ENCODE measurements at places on chromosomes 4 and X.

DNA sequence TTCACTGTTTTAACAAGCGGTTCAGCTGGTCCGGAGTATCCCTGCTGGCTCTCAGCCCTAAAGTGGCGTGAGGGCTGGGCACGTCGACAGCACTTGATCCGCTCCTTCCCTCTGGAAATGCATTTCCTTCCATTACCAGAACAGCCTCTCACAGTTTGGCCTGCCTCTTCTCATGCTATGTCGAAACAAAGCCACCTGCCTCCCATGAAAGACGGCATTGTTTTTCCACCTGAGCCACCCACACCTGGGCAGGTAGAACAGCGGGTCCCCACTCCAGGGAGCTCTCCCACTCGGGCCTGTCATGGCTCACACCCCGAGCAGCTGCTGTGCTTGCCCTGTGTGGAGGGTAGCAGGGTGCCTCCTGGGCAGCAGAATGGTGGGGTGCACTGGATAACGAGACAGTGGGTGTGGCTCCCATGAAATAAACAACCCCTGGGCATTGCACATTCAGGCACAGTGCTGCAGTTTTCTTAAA, 86.2 kb downstream of the FHDC1 start:
- DNase-seq: no peak

DNA sequence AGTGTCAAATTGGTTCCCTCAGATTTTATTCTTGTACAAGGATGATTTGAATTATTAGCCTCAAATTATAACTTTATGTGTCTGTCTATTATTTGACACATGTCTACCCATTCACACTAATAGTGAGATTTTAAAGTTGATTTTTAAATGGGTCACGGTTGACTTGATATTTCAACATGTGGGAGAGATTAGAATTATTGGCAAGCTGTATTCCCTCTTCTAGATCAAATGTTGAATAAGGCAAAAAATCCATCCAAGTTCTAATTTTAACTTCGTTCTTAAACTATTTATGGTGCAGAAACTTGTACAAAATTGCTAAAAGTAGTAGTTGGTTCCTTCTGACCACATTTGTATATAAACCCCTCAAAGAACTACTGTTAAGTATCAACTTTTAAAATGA, 1498.0 kb downstream of the STIM2 start:
- no peak for DNase-seq

DNA sequence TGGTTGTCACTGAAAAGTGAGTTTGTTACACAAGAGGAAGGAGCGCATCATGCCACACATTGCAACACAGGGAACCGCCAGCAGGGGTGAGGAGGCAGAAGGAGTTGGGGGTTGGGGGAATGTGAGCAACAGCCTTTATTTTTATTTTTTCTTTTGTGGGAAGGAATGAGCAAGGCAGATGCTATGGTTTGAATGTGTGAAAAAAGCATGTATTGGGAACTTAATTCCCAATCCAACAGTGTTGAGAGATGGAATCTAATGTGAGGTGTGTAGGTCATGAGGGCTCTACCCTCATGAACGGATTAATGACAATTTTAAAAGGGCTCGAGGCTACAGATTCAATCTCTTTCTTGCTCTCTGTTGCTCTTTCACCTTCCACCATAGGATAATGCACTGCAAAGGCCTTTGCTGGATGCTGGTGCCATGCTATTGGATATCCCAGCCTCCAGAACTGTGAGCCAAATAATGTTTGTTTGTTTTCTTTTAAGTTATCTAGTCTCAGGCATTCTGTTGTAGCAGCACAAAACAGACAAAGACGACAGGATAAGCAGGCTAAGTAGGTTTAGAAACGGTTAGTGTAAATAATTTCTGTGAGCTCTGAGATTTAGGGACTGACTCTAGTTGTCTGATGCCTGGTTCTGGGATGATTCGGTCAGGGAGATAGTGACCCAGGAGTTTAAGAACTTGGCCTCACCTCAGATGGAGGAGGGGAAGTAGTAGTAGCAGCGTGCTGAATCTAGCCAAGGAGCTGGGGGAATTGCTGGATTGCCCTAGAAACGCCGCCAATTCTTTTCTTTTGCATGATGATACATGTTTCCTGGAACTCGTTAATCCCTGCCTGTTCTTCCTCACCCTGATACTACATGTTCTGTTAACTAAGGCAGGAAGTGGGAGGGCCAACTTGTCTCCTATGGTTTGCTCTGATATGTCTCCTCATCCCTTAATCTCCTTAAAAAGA, 156.6 kb upstream of the CTSO start:
- DNase-seq: no peak

- no peak for DNase-seq
Observed at GRCh38 chr4:155079871-155080270, 128.6 kb upstream of the NPY2R start.

GRCh38 chr4:143581331-143581946, 67.9 kb downstream of the SMARCA5 start:
- no peak for DNase-seq

GRCh38 chrX:41885724-41886123, 37.6 kb downstream of the CASK start:
- DNase-seq: no peak

GRCh38 chr4:141771889-141772830, 135.8 kb downstream of the IL15 start:
- DNase-seq: peak; percentile 10

DNA sequence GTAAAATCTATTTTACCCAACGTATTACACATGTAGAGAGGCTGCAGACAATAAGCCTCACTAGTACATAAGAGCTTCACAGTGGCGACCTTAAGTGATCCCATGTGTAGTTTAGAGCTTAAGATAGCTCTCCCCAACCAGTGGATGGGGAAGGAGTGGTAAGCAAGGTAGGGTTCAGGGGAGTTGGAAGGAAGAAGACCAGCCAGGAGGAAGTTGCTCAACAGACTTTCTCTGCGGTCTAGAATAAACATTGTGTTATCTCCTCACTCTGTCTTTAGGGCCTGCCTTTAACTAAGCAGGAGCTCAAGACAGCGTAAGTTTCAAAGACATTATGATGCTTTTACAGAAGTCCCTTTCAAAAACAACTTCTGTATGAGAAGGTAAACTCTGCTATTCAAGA, 16.8 kb downstream of the MEPE start:
- DNase-seq: no peak

- no peak for DNase-seq
Observed at GRCh38 chr4:187485676-187486075, 509.9 kb upstream of the ZFP42 start.

DNA sequence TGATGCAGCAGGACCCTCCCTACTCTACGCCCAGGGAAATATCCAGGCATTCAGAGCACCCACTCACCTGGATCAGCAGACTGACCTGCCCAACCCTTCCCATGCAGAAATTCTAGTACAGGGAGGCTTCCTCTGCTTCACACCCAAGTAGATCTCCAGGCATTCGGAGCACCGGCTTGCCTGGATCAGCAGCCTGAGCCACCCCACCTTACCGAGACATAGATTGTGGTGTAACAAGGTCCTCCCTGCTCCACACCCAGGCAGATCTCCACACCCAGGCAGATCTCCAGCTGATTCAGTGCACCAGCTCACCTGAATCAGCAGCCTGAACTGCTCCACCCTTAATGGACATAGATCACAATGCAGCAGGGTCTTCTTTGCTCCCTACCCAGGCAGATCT, 215.1 kb upstream of the CPEB2 start:
- no peak for DNase-seq

DNA sequence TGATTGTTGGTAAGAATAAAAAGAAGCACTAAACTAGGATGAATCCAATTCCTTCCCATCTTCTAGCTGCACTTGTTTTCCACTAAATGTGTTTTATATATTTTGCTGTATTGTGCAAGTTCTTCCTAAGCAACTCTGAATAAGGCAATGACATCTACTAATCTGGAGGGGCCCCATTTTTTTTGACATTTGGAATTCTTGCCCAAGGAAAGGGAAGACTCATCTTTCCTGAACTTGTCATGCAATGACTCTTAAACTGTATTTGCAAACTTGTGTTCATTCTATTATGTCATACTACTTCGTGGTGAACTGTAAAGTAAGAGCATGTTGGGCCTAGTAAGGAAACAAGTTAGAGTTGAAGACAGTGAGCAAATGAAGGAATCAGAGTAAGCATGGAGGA, 45.9 kb downstream of the FREM3 start:
- no peak for DNase-seq

All from activated T-cell treated with anti-CD3 and anti-CD28 coated beads, Interleukin-2, amount 50 U/mL, for 72 hours (primary cell).